ENCODE measurements at places on chromosomes 6 and 20. TPM values are rescaled to one million over a fixed set of nuclear protein-coding genes. Genes with fewer than 3 reads are reported as not detected.

CSTF1 gene
- 28.9 TPM for total RNA-seq

COL10A1 gene
- total RNA-seq = 0.39 TPM

L3MBTL1 gene
- total RNA-seq = 5.7 TPM

KCNK5 gene
- 0.03 TPM for total RNA-seq

OPN5 gene
- not detected for total RNA-seq

FILIP1 gene
- total RNA-seq = 0.33 TPM

TAGAP gene
- not detected for total RNA-seq

MAS1 gene
- total RNA-seq = 0.20 TPM

BMP6 gene
- 38.6 TPM for total RNA-seq

ARMH2 gene
- not detected for total RNA-seq

POM121L2 gene
- total RNA-seq = not detected

MMP24 gene
- 0.98 TPM for total RNA-seq

CPNE5 gene
- 0.20 TPM for total RNA-seq

TNXB gene
- total RNA-seq = 9.8 TPM

REPS1 gene
- 22.7 TPM for total RNA-seq

XKR7 gene
- total RNA-seq = not detected

LY86 gene
- total RNA-seq = not detected

SLC32A1 gene
- total RNA-seq = not detected

LCA5 gene
- total RNA-seq = 6.1 TPM

DSN1 gene
- total RNA-seq = 10.4 TPM
